Activated CD8-positive, alpha-beta T cell treated with anti-CD3 and anti-CD28 coated beads for 36 hours (primary cell): ENCODE measurements at places on chromosomes 12 and 14. TPM values are rescaled to one million over a fixed set of nuclear protein-coding genes. Genes with fewer than 3 reads are reported as not detected.

The KLRB1 gene
- total RNA-seq: 4.7 TPM

DNA sequence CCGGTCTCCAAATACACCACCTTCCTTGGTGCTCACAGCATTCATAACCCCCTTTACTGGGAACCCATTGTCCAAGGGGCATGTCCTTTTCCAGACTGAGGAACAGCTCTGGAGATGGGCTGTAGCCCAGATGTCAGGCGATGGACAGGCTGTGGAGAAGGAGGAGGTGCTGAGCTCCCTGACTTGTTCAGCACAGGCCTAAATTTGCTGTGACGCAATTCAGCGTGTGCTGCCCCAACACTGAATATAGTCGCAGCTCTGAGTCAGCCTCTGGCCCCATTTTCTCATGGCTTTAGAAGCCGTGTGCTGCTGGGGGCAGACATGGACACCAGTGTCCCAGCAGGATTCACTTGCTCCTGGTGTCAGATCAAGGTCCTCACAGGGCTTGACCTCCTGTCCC, 269.1 kb downstream of the EMP1 start:
- no peaks in the 10 kb centered on the region for H3K36me3 ChIP-seq
- no peak for DNase-seq
- H3K4me3 ChIP-seq: no peak overlapping the region
- peaks cover 2% of the 10 kb centered on the region for H3K27me3 ChIP-seq
- no peak overlapping the region for H3K27ac ChIP-seq
- H3K4me1 ChIP-seq: no peaks in the 10 kb centered on the region

GRCh38 chr12:31582155-31582554, 8.8 kb downstream of the DENND5B start:
- no peaks in the 10 kb centered on the region for H3K4me1 ChIP-seq
- no peak for DNase-seq
- H3K27me3 ChIP-seq: peaks cover 11% of the 10 kb centered on the region
- H3K27ac ChIP-seq: no peak overlapping the region
- no peaks in the 10 kb centered on the region for H3K36me3 ChIP-seq
- no peak overlapping the region for H3K4me3 ChIP-seq

DNA sequence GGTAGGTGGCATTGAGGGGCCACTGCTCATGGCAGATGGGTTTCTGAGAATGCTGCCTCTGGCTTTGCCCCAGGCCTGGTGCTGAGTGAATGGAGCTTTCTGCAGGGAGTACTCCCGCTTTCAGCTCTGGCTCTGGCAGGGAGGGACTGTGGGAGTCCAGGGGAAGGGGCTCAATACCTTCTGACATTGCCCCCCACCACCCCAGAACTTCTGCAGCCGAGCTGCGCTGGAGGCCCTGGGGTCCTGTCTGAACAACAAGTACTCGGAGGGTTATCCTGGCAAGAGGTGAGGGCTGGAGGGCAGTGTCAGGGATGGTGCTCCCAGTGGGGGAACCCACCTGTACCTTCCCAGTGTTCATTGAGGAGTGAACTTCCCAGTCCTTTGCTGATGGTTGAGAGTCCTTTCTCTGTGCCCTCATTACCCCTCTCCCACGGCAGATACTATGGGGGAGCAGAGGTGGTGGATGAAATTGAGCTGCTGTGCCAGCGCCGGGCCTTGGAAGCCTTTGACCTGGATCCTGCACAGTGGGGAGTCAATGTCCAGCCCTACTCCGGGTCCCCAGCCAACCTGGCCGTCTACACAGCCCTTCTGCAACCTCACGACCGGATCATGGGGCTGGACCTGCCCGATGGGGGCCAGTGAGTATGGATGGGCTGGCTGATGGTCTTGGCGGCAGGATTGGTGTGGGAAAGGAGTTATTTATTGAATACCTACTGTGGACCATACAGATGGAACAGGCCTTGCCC, 1.9 kb downstream of the SHMT2 start:
- H3K36me3 ChIP-seq: peaks cover 59% of the 10 kb centered on the region
- H3K27ac ChIP-seq: peak overlapping the region; percentile 99
- H3K4me1 ChIP-seq: peaks cover 61% of the 10 kb centered on the region
- H3K27me3 ChIP-seq: peaks cover 10% of the 10 kb centered on the region
- peak overlapping the region; percentile 100 for H3K4me3 ChIP-seq
